ENCODE measurements at places on chromosomes 3 and 15. TPM values are rescaled to one million over a fixed set of nuclear protein-coding genes. Genes with fewer than 3 reads are reported as not detected.

Gene PLA2G4E
- not detected for total RNA-seq

DNA sequence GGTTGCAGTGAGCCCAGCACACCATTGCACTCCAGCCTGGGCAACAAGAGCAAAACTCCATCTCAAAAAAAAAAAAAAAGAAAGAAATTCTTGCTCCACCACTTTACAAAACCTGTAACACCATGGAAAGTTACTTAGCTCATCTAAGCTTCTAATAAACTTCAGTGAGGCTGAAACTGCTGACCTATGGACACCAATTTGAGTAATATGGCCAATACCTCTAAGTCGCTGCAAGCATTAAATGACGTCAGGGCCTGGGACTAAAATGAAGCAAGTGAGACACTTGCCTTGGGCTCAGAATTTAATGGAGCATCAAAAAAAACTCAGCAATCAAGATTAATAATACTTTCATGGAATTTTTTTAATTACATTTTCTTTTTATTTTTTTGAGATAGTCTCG, 42.5 kb downstream of the ZMAT3 start:
- DNase-seq, result no peak

- no peak for DNase-seq
Measured at GRCh38 chr3:411226-411625, 214.7 kb downstream of the CHL1 start.

Gene WDR93
- 0.49 TPM for total RNA-seq

- DNase-seq, result no peak
Measured at GRCh38 chr3:143363276-143363675, 243.7 kb downstream of the CHST2 start.

GRCh38 chr15:89416339-89417183, 79.8 kb downstream of the RHCG start:
- DNase-seq, result peak; percentile 48

Measured in fibroblast of the aortic adventitia (primary cell).